A549 (cell line): ENCODE measurements at places on chromosomes 11 and 22. TPM values are rescaled to one million over a fixed set of nuclear protein-coding genes. Genes with fewer than 3 reads are reported as not detected.

- peak; percentile 47 for DNase-seq
Measured at GRCh38 chr22:37781434-37782059, 26.2 kb upstream of the GCAT start.

GRCh38 chr22:27879923-27880322, 39.1 kb downstream of the PITPNB start:
- peak; percentile 45 for DNase-seq

DNA sequence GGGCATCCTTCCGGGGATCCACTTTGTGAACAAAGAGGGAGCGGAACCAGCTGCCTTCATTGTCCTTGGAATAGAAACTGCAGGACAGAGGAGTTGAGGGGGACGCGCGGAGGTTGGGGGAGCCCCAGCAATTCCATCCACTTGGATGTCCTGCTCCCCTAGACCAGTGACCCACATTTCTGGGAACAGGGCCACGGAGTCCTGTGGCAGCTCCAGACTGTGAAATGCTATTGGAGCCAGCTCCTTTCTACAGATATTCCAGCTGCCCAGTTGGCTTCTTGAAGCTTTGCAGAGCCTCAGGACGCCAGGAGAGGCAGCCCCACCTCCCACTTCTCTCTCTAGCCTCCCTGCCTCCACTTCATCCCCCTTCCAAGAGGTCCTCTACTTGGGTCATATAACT, 10.5 kb downstream of the NIPSNAP1 start:
- DNase-seq = no peak

GRCh38 chr11:32641361-32641760, 57.7 kb downstream of the EIF3M start:
- no peak for DNase-seq

DNA sequence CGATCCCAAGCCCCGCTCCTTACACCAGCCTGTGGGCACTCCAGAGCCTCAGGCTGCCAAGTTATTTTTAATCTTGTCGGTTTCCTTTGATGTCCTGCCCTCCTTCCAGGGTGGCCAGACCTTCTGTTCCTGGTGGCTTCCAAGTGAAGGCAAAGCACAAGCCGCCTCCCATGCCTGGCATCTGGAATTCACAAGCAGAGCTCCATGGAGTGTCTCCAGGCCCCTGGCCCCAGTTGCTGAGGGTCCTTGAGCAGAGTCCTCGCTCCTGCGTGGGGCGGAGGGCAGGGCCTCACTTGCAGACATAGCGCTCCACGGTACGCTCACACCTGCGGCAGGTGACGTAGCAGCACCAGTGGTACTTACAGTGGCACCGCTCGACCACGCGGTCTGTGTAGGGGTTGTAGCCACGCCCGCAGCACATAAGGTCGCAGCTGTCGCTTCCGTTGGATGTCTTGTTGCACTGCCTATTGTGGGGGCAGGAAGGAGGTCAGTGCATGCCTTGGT, 19.5 kb downstream of the WNT11 start:
- DNase-seq = no peak

GRCh38 chr11:44028816-44029506, 18.8 kb upstream of the ACCSL start:
- DNase-seq = no peak

GRCh38 chr11:121029153-121029552, 5.3 kb downstream of the TBCEL start:
- DNase-seq = no peak

PLAAT3 gene
- 39.5 to 40.7 TPM (median 40.1 TPM) in 3 replicates for polyA plus RNA-seq

CPT1A gene
- 19.3 to 21.4 TPM (median 20.5 TPM) in 3 replicates for polyA plus RNA-seq

NEU3 gene
- 3.5 to 4.4 TPM (median 4.0 TPM) in 3 replicates for polyA plus RNA-seq
